ENCODE measurements at places on chromosomes 11 and 22.

DNA sequence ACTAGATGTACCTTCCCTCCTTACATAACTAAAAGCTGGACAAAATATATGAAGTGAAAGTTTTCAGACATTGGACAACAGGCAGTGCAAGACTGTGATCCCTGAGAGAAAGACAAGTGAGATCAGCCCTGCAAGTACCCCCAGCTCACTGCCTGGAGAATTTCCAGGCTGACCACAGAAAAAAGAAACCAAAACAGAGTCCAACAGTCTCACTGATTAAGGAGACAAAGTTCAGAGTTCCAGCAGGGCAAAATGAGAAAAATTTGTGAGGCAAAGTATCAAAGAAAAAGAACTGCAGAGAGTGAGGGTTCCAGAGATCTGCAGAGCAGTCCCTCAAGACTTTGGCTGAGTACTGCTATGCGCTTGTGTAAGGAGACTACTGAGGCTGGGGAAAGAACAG, 47.3 kb upstream of the TMEM45B start:
- no peak for DNase-seq

- no peak for DNase-seq
Measured at GRCh38 chr11:34030382-34030781, 21.1 kb upstream of the CAPRIN1 start.

DNA sequence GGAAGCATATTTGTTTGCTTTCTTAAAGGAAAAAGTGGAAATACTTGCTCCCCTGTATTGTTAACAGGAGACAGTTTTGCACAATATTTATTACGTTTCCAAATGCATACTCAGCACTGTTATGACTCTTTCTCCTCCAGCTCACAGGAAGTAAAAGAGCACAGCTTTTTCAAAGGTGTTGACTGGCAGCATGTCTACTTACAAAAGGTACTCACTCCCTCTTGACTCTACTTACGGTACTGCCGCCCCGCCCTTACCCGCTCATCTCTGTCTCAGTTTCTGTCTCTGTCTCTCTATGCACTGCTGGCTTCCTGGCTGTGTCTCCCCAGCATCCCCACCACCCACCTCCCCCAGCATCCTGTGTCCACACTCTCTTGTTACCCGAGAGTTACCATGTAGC, 32.2 kb upstream of the MYO18B start:
- DNase-seq: no peak

DNA sequence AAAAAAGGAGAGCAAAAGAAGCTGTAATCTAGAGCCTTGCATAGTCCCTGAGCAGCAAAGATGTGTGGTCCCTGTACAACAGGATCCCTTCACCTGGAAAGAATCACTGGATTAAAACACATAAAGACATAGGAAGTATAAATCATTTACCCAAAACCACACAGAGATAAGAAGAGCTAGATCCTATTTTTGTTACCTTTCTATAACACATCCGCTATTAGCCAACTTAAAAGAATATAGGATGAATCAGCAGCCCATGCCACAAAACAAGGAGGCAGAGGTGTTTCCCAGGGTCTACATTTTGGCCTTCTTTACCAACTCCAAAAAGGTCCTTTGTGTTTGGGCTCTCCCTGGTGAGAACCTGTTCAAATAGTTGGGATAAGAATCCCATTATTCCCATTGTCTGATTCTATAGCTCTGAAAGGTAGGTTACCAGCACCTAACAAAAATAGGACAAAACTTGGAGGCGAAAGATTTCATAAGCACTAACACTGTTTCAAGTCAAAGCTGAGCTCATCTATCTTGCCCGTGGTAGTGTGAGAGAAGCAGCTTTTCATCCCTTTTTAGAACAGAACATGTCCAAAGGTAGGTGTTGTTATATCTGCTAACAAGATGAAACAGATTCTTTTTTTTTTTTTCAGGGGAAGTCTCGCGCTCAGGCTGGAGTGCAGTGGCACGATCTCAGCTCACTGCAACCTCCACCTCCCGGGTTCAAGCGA, 26.8 kb downstream of the PAK1 start:
- DNase-seq: no peak

- DNase-seq: no peak
Measured at GRCh38 chr11:68160100-68160695, 39.0 kb upstream of the CHKA start.

GRCh38 chr22:33897448-33897835, 22.8 kb downstream of the LARGE1 start:
- no peak for DNase-seq

- DNase-seq: no peak
Measured at GRCh38 chr22:28171115-28171514, 252.1 kb upstream of the PITPNB start.

DNA sequence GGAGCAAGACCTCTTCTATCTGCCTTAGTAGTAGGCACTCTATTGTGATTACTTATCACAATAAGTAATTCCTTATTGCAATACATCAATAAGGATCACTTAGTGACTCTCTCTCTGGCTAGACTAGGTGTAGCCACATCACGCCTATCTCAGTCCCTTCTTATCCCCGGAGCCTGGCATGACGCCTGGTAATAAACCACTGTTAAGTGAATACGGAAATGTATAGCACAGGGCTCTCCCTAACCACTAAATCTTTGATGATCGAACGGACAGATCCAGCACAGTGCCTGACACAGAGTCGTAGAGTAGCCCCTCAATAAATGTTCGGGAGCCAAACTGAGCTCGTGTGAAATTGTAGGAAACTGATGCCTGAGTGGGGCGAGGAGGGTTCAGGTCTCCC, 143.3 kb downstream of the FBXO7 start:
- no peak for DNase-seq

GRCh38 chr22:50568626-50569025, 5.9 kb upstream of the SYCE3 start:
- DNase-seq: no peak

DNA sequence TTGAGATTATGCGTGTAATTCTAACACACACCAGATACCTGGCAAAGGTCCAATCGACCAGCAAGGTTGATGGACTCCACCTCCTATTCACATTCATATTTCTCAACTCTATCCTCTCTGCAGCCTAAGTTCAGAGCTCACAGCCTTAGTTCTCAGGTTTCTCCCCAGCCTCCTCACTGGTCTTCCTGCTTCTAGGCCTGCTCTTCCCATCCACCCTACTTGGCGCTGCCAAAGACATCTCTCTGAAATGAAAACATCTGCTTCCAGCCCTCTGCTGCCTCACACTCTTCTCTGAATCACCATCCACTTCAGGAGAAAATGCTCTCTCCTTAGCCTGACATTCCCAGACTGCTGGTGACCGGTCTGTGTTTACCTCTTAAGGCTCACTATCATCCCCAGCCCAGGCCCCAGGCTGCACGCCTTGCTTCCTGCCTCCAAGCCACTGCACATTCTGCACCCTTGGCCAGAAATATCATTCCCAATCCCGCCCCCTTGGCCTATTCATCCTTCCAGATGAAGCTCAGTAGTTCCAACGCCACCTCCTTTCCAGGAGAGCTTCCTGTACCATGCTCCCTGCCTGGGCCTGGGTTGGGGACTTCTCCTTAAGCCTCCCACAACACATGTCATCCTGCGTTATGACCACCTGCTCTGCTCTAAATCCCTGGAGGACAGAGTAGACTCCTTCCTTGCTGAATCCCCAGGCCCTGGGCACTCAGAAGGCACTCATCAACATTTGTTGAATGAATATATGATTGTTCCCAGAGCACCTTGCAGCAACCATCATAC, 3.5 kb downstream of the ARRB1 start:
- no peak for DNase-seq

- no peak for DNase-seq
Measured at GRCh38 chr11:134994431-134994830, 582.4 kb upstream of the B3GAT1 start.

DNA sequence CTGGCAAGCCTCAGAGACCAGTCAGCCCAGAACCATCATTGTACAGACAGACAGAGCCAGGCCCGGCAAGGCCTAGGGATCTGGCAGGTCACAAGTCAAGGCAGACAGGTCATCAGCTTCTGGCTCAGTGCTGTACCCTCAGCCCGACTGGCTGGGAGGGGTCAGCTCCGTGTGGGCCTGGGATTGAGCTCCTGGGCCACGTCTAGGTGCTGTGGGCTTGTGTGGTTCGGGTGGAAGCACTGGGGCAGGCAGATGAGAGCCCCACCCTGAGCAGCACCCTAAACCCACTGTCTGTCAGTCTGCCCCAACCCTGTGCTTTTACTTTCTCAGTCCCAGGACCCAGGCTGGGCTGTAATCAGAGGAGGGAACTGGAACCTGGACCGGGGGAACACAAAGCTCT, 26.9 kb upstream of the P2RY2 start:
- no peak for DNase-seq

GRCh38 chr11:46958777-46959176, 22.2 kb downstream of the CSTPP1 start:
- no peak for DNase-seq

Measured in glomerular endothelial cell (primary cell).